ENCODE measurements at places on chromosomes 2 and 18.

DNA sequence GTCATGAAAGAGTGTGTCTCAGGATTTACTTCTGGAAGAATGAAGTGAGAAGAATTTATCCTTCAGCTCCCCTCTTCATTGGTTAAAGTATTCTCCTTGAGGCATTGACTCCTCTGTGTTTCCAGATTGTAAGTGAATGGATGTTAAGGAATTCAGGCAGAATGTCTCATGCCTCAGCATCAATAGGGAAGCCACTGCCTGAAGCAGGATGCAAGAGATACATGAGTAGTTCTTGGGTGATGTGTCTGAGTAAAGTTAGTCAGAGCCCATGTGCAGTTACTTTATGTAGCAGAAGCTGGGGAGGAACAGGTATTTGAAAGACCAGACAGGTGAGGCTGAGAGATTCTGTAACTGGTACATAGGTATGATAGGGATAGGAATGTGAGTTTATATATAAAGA is 34.0 kb upstream of the TMEFF2 start:
- no peak for DNase-seq

- DNase-seq, result no peak
Measured at GRCh38 chr18:25518716-25519053, 166.7 kb upstream of the ZNF521 start.

GRCh38 chr2:95079199-95079683 is 42.4 kb downstream of the MRPS5 start:
- DNase-seq, result no peak

GRCh38 chr2:231633241-231633976 is 40.7 kb downstream of the TEX44 start:
- no peak for DNase-seq

GRCh38 chr2:48855142-48855541 is 99.6 kb upstream of the LHCGR start:
- no peak for DNase-seq

DNA sequence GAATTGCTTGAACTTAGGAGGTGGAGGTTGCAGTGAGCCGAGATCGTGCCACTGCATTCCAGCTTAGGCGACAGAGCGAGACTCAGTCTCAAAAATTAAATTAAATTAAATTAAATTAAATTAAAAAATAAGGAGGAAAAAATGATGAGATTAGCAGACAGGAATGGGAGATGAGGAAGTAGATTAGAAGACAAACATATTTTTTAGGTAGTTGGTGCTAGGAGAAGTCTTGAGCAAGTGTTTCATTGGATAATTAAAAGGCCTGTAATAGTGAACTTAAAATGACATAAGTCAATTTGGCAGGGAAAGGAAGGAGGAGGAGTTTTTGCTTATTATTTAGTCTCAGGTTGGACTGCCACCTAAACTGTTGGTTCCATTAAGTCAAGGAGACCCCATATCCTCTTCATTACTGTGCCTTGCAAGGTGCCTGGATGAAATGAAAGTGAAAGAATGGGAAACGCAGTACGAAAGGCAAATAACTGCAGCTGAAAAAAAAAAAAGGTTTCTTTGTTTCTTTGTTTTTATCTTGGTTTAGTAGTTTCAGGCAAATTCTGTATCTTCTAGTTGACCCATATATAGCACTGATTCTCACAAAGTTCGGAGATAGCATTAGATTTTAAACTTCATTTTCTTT is 162.0 kb downstream of the SLC8A1 start:
- no peak for DNase-seq

All from G401 (cell line).